ENCODE measurements at places on chromosomes 7 and 10.

- DNase-seq = no peak
Observed at GRCh38 chr10:123624086-123624485, 42.1 kb upstream of the GPR26 start.

DNA sequence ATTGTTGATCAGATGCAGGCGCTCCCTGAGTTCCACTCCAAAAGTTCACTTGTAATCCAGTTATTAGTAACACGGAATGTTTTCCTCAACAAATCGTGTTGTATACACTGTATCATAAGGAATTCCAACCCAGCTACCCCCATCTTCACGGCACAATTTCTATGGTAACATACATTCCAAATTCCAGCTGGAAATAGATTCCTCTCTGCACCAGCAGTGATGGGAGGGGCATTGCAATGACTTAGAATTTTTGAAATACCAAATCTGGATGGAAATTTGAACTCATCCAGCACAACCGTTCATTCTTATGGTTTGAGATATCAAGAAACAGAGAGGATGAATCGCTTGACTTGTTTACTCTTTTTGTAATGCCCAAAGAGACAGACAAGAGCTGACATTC lies 38.9 kb upstream of the RHEB start:
- DNase-seq = no peak

DNA sequence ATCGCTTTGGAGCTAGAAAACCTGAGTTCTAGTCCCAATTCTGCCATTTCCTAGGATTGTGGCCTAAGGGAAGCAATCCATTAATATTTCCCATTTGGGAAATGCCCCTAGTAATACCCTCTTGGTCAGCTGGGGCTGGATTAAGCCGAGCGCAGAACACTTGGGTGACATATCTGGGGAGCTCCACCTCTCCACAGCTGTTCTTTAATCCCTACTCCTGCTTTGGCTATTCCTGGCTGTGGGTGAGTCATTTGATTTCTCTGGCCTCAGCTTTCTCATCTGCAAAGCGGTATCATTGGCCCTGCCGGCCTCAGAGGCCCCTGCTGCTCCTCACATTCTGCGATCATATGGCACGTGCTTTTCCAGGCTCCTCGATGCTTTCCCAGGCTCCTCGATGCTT lies 108.3 kb downstream of the BUB3 start:
- DNase-seq = no peak

GRCh38 chr10:48503293-48503911 lies 101.5 kb downstream of the ARHGAP22 start:
- DNase-seq = no peak

DNA sequence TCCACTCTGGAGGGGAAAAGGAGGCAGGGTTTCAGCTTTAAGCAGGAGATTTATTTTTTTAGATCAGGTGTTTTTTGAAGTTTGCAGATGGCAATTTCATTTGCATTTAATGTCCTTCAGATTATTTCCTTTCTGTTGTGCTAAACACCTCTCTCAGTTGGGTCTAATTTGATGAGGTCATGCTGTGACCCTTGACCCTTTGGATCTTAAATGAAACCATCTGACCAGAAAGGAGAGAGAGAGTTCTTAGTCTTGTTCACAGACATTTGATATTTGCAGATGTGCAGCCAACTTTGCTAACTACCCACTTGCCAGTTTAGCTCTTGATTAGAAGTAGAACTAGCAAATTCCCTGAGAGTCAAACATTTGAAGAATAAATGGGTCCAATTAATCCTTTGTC lies 101.5 kb upstream of the RAB11FIP2 start:
- no peak for DNase-seq

GRCh38 chr10:32046151-32046550 lies 10.1 kb downstream of the KIF5B start:
- DNase-seq = no peak

GRCh38 chr10:48453451-48454301 lies 147.2 kb downstream of the MAPK8 start:
- no peak for DNase-seq

- DNase-seq = no peak
Observed at GRCh38 chr7:156218544-156219306, 406.5 kb upstream of the SHH start.

GRCh38 chr7:21914671-21915070 lies 31.0 kb downstream of the CDCA7L start:
- no peak for DNase-seq

DNA sequence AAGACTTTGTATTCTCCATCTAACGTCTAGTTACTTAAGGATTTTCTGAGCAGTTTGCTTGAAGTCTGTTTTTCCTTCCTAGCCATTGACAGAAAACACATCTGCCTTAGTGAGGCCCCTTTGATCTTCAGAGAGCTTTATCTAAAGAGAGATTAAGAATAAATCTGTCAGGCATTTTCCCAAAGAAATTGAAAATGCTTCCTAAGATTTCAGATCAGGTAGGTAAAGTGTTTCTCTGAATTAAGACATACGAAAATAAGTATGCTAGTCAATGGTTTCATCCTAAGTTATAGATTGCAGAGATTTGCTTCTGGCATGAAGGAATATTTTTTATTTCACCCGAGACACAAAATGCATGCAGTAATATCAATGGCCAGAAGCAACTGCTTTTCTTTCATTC lies 168.6 kb downstream of the SDK1 start:
- no peak for DNase-seq

GRCh38 chr10:131561897-131562296 lies 250.4 kb upstream of the TCERG1L start:
- no peak for DNase-seq

DNA sequence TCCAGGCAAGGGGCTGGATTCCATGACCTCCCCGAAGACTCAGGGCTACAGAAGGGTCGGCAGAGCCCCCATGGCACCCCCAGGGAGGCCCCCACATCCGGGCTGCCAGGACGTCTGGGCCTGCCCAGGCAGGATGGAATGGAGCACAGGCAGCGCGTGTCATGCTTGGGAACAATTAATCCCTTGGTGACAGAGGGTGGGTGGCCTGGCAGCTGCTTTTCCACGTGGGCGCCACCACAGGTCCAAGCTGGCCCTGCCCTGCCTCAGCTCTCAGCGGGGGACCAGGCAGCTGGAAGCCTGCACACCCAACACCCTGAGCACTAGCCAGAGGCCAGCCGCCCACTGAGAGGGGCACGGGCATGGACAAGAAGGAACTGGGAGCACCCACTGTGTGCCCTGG lies 11.4 kb downstream of the ELN start:
- no peak for DNase-seq

GRCh38 chr10:42867571-42867970 lies 85.0 kb downstream of the BMS1 start:
- DNase-seq = no peak

- no peak for DNase-seq
Observed at GRCh38 chr7:129752760-129753159, 141.2 kb downstream of the NRF1 start.

GRCh38 chr10:84706875-84707274 lies 378.5 kb downstream of the CCSER2 start:
- no peak for DNase-seq

- no peak for DNase-seq
Observed at GRCh38 chr7:99369767-99370391, 4.7 kb upstream of the ARPC1B start.

DNA sequence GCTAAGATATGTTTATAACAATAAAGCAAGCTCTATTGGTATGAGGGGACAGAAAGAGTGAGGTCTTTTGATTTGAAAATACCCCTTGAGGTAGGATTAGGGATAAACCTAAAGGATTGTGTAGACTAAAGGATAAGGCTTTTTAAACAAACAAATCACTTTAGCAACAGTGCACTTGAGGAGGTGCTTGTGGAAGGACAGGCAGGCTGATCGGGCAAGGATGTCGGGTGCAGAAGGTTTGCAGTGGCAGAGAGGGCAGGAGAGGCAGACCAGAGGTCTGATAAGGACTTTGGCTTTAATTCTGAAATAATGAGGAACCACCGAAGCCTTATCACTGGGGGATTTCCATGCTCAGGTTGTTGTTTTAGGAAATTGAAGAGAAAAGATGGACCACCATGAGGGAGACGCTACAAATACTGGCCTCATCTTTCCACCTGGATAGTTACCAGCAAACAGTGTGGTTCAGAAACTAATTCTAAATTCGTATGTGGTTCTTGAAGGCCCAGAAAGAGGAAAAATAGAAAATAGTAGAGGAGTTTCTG lies 119.5 kb upstream of the KLF6 start:
- DNase-seq = no peak

All from erythroblast (primary cell).